ENCODE measurements at places on chromosomes 2 and 18. TPM values are rescaled to one million over a fixed set of nuclear protein-coding genes. Genes with fewer than 3 reads are reported as not detected.

The NTSR2 gene
- polyA plus RNA-seq, result not detected

The REG3A gene
- 0.27 TPM for polyA plus RNA-seq

The MOCOS gene
- polyA plus RNA-seq, result 6.0 TPM

The CFC1 gene
- 28.4 TPM for polyA plus RNA-seq

The KIAA2012 gene
- not detected for polyA plus RNA-seq

DNA sequence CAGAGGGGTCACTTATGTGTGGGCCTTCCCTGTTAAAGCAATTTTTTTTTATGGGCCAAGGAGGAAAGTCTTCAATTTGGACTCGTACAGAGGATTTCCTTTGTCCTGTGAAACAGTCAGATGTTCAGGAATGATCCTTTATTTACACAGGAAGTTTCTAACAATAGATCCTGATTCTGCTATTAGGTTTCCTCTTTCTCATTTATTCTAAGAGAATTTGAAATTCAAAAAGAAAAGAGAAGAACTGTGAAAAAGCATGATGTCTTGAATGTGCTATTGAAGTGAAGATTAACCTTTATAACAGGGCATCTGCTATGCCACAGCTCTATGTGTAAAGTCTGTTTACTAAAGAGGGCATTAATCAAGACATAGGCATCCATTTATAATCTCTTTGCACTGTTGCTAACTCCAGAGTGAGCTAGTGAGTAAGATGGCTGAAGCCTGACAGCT, 105.3 kb upstream of the FAM98A start:
- DNase-seq, result no peak

DNA sequence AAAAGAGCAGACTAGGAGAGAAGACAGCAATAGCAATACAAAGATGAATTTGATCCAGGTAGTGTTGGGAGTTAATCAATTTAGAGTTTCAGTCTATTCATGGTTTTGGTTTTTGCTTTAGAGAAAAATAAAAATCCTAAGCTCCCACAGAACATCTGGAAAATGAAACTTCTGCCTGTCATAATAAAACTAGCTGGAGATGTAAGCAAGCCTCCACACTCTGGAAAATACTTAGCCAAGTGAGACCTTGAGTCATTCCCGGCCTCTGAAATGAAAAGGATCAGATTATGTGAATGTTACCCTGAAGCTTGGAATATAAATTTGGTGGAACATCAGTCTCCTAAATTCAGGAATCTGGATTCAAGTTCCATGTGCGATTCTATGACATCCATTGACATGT, 485.6 kb upstream of the SPRED2 start:
- DNase-seq, result no peak

GRCh38 chr18:48019557-48020325, 89.3 kb upstream of the SMAD2 start:
- DNase-seq, result no peak

DNA sequence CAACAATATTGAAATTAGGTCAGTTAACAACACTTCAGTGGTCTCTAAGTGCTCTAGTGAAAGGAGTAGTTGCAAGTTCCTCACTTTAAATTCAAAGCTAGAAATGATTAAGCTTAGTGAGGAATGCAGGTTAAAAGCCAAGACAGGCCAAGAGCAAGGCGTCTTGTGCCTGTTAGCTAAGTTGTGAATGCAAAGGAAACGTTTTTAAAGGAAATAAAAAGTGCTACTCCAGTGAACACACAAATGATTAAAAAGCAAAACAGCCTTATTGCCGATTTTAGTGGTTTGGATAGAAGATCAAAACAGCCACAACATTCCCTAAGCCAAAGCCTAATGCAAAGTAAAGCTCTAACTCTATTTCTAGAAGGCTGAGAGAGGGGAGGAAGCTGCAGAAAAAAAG, 44.7 kb downstream of the ANTXR1 start:
- no peak for DNase-seq

GRCh38 chr18:54529444-54529843, 61.6 kb upstream of the DYNAP start:
- DNase-seq, result no peak

DNA sequence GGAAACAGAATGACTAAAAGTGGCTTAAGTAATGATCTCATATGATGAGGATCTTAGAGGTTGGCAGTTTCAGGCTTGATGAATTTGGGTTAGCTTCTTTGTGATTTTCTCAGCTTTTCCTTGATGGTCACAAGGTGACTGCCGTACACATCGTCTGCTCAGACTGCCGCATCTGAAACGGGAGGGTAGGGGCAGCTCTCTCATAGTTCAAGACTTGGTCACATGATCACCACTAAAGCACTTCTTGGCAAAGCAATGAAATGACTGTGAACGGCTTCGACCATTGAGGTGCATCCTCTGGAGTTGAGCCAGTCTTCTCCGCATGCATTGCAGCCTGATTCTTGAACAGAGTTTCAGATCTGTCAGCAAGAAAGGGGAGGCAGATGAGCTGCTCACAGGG, 43.8 kb downstream of the LPIN1 start:
- no peak for DNase-seq

DNA sequence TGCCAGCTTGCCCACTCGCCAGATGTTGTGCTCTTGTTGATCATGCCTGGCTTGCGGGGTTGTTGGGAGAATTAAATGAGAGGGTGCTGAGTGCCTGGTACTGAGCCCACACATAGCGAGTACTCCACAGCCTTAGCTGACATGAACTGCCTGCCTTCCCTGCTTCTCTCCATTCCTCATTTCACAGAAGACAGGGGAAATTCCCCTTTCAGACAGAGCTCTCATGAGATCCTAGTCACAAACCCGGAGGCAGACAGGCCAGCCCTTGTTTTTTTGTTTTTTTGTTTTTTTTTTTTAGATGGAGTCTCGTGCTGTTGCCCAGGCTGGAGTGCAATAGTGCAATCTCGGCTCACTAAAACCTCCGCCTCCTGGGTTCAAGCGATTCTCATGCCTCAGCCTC, 17.1 kb upstream of the DNMT3A start:
- no peak for DNase-seq

DNA sequence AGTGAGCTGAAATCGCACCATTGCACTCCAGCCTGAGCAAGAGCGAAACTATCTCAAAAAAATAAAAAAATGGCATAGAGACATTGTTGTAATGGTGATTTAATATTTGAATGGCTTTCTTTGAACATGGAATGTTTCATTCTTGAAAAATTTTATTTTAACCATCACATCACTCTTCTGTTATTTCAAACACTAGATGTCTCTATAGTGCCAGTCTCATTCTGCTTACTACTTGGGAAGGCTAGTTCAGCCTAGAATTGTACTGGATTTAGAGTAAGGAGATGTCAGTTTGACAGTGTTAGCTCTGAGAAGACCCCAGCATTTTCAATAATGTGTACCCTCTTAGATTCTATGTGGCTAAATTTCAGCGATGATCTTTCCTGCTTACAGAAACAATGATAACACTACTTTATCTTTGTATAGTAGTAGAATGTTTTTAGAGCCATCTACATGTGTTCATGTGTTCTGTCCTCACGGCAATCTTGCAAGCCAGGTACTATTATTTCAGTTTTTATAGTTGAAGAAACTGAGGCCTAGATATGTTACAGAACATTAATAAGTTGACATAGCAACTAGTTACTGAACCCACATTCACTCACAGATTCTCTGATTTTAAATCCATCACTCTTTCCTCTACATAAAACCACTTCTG, 142.9 kb upstream of the ZSWIM2 start:
- DNase-seq, result no peak

GRCh38 chr2:1756456-1756855, 12.1 kb upstream of the PXDN start:
- DNase-seq, result no peak

GRCh38 chr2:807300-807699, 130.1 kb upstream of the TMEM18 start:
- no peak for DNase-seq

DNA sequence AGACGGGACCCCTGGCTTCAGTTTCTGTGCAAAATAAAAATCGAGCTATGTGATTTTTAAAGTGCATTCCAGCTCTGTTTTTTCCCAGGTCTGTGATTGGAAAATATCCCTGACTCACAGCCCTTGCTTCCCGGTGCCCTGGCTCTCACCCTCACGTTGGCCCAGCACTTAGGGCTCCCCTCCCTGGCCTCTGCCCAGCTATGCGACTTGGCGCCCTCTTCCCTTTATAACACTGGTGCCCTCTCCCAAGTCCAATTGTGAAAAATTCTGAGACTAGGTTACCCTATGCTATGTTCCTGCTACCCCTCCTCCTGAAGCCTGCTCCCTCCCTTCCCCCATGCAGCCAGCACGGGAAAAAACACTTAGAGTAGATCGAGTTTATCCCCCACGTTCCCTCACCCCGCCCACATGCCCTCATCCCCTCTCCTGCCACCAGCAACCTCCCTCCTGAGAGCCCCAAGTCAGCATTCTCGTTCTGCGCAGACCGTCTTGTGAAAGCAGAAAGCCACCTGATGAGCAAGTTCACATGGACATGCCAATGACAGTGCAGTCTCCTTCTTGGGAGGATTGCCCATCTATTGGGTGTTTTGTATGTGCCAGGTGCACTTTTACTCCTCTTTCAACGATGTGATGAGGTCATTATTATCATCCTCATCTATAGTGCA, 228.8 kb downstream of the VAPA start:
- DNase-seq, result no peak

GRCh38 chr2:10231551-10232085, 71.1 kb upstream of the HPCAL1 start:
- DNase-seq, result no peak

DNA sequence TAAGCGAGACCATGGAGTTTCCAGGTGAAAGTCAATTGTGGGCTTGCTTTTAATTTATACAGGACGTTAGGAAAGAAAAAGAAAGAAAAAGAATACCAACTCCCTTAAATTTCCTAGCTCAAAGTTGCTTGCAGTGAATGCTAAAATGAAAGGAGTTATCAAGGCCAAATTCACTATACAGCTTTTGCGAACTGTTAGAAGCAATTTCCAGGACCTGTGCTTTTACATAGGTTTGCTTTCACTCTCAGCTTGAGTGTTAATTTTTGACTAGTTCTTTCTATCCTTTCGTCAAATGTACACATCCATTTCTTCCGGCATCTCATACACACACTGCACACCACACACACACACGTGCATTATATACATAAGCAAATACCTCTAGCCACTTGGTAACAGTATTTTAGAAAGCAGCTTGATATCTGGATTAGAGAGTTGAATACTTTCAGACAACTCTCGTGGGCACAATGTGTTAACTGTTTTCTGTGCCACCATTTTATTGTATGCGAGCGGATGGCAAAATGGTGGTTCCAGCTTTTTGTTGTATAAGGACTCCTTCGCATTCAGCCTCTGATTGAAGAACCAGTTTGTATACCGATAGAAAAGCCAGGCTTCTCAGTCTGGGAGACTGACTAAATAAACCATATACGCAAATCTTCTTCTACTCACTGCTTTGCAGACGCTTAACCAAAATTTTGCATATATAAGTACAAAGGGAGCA, 381.8 kb downstream of the MTX2 start:
- no peak for DNase-seq
